Activated CD8-positive, alpha-beta memory T cell treated with anti-CD3 and anti-CD28 coated beads for 4 hours (primary cell): ENCODE measurements at places on chromosomes 2 and 18.

DNA sequence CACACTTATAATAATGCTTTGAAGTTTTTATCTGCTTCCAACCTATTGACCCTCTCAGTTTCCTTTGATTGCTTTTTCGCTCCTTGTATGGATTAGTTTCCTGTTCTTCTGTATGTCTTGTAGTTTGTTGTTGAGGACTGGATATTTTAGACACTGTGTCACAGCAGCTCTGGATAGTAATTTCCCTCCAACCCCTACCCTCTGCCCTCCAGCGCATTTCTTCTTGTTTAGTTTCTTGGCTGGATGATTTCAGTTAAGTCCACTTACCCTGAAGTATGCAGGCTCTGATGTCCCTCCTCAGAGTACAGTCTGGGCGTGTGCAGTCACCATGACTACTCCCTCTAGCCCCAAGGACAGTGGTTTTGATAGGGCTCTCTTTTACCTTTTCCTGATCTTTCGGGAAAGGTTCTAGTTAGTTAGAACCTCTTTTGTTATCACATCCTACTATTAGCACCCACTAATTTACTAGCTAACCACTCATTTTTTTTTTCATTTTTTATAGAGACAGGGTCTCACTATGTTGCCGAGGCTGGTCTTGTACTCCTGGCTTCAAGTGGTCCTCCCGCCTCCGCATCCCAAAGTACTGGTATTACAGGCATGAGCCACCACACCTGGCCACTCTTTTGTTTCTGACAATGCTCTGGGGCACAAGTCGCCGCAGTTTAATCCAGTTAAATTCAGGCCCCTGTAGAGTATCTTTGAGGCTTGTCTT is 16.3 kb upstream of the LYG1 start:
- no peak for DNase-seq

DNA sequence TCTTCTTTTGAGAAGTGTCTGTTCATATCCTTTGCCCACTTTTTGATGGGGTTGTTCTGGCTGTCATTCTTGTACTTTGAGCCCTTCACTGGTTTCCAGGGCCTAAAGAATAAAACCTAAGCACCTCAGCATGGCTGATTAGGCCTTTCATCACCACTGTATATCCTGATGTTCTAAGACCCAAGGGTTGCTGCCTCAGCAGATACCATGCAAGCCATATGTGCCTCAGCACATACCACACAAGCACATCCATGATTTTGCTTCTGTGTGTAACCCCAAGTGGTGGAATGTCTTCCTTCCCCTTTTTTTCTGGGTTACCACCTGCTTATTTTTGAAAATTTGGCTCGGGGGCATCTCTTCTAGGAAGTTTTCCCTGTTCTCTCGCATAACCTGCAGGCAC is 11.4 kb downstream of the RBKS start:
- DNase-seq: no peak

DNA sequence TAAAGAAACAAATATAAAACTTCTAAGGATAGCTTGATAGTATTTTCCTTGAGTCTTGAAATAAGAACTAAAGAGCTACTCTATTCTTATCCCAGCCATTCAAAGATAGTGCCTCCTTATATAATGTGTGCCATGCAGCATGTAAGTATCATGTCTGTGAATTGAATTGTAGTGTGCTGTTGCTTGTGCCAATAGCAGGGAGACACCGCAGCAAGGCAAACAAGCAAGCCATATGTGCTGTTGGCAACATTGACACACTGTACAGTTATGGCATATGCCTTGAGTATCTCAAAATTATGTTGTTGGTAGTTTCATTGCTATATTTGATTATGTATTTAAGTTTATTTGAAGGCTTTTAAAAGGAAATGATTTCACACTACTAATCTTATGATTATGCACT is 58.2 kb downstream of the ERBB4 start:
- DNase-seq: no peak

GRCh38 chr2:214713080-214713830 is 96.2 kb downstream of the BARD1 start:
- DNase-seq: no peak

DNA sequence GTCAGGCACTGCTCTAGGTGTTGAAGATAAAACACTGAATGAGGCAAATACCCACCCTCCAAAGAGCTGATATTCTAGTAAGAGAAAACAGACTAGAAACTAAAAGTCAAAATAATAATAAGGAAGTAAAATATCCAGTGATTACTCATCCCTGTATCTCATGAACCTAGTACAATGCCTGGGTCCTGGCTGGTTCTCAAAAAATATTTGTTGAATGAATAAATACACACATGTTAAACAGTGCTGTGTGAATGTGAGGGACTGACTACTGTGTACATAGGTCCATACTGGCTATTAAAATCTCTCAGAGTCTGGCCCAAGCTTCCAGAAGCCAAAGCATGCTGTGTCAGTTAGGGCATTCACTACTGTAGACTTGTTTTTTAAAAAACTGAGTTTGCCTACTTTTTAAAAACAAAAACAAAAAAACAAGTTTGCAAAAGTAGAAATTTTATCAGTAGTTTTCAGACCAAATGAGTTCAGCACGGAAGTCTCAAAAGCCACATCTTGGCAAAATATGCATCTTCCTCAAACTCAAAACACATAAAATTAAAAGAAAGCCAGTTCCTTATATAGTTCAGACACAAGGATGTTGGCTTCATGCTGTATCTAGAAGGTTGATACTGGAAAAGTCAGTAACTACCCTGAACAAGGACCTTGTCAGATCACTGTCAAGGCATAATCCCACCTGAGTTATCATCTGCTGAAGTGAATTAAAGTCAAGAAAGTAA is 136.2 kb downstream of the THADA start:
- DNase-seq: no peak

GRCh38 chr2:128593879-128594650 is 275.4 kb upstream of the HS6ST1 start:
- no peak for DNase-seq

DNA sequence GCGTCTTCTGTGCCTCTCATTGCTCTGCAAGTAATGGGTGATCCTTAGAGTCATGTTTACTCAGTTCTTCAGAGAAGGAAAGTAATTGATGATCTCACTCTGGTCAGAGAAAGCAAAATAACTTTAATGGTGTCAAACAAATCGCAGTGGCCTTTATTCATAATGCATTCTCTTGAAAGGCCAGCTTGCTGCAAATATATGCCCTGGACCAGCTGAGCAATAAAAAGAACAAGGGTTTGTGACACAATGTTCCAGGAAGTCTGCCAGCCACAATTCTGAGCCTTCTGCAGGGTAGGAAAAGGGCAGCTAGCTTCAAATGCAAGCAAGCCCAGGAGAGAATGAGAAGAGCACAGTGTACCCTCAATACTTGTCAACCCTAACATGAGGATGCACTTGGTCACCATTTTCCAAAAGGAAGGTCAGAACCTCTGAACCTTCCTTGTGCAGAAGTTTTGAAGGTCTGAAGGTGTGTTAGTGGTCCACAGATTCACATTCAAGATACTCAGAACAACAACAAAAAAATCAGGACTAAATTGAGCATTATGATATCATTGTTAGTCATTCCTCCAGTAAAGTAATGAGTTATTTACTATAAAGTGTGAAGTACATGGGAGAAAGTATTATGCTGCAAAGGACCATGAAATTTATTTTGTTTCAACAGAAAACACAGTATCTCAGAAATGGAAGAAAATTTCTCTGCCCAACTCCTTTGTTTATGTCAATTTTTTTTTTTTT is 355.6 kb downstream of the PAX3 start:
- no peak for DNase-seq

DNA sequence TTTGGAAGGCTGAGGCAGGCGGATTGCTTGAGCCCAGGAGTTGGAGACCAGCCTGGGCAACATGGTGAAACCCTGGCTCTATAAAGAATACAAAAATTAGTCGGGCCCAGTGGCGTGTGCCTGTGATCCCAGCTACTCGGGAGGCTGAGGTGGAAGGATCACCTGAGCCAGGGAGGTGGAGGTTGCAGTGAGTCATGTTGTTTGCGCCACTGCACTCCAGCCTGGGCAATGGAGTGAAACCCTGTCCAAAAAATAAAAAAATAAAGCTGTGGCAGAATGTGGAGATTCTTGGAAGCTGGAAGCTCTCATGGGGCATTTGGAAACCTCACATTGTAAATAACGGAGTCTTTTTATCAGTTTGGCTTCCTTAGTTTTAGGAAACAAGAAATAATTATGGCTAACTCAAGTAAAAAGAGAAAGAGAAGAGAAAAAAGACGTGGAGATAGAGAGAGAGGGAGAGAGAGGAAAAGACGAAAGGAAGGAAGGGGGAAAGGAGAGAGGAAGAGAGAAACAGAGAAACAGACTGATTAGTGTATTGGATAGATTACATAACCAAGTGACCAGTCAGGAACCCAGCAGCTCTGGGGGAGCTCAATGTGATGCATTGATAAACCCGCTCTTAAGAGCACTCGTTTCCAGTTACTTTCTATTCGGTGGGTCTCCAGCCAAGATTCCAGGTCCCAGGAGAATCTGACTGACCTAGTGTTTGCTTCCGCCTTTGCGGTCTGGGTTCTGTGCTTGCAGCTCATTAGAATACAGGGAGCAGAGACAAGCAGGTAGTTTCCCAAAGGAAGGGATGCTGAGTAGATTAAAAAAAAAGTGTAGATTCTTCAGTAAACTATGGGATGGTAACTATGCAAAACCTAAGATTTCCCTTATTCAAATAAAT is 1.1 kb upstream of the SPAST start:
- DNase-seq: no peak

DNA sequence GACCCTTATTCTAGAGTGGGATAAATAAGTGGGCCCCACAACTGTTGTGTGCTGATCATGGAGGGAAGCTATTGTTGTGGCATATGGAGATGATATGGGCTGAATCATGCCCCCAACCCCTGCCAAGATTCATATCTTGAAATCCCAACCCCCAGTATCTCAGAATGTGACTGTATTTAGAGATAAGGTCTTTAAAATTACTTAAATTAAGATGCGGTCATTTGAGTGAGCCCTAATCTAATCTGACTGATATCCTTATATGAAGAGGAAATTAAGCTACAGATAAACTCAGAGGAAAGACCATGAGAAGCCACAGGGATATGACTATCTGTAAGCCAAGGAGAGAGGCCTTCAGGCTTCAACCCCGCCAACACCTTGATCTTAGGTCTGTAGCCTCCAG is 188.3 kb upstream of the RND3 start:
- DNase-seq: no peak

DNA sequence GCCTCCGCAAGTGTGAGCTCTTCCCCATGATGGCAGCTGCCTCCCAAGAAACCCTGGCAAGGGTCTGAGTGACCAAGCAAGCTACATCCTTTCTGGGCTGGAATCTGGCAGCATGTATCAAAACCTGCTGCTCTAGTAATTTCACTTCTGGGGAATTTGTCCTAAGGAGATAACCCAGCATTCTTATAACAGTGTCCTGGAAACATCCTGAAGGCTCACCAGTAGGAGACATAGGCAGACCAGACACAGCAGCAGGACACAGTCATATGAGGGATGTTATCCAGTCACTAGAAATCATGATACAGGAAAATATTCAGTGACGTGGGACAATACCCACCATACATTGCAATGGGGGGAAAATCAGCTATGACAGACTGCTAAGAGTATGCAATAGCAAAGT is 64.5 kb downstream of the CRACDL start:
- no peak for DNase-seq

- DNase-seq: no peak
Measured at GRCh38 chr2:232957657-232958090, 55.4 kb downstream of the NGEF start.

DNA sequence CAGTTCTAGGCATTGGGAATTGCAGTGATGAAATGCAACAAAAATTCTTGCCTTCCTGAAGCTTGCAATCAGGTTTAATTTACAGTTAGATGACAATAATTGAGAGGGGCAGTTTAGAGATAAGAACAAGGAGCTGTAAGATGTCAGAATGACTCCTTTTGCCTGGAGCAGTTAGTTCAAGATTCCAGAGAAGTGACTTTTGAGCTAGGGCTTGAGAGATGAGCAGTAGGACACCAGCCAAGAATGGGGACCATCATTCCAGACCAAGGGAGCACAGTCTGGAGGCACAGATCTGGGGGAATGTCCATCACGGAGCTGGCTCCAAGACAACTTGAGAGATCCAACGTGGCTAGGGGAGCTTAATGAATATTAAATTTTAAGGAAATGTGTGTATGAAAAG is 26.8 kb downstream of the CACNB4 start:
- no peak for DNase-seq

- no peak for DNase-seq
Measured at GRCh38 chr2:125842041-125842440, 813.9 kb upstream of the GYPC start.

DNA sequence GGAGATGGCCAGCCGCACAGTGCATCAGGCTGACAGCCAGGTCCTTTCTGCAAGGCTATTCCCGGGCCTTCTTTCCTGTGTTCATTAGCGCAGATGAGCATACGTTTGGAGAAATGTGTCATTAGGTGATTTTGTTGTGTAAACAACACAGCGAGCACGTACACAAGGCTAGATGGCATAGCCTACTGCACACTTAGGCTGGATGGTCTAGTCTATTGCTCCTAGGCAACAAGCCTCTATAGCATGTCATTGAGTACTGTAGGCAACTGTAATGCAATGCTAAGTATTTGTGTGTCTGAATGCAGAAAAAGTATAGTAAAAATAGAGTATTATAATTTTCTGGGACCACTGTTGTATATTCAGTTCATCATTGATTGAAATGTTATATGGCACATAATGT is 50.9 kb upstream of the PHLPP1 start:
- no peak for DNase-seq

DNA sequence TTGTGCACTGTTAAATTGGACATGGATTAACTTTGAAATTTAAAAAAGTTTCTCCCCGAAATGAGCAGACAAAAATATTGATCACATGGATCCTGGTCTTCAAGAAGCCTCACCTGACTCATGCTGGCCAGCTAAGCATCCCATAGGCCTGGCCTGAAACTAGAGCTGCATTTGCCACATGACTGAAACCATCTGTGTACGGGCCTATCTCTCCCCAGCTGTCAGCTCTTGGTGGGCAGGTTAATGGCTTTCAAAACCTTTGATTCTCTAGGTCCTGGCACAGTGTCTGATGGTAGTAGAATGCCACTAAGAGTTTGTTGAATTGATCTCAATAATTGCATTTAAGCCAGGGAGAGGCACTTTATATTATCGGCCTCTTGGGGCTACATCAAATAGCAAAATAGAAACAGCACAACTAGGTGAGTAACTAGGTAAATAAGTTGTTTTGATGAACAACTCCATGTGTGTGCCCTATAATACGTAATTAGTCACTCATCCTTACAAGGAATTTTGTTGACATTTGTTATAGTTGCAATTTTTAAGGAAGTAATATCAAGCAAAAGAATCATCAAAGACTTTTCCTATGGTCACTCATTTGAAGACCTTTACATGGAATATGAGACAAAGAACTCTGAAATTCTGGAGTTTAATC is 251.1 kb downstream of the SP3 start:
- no peak for DNase-seq
